ENCODE measurements at places on chromosomes 1 and 21.

DNA sequence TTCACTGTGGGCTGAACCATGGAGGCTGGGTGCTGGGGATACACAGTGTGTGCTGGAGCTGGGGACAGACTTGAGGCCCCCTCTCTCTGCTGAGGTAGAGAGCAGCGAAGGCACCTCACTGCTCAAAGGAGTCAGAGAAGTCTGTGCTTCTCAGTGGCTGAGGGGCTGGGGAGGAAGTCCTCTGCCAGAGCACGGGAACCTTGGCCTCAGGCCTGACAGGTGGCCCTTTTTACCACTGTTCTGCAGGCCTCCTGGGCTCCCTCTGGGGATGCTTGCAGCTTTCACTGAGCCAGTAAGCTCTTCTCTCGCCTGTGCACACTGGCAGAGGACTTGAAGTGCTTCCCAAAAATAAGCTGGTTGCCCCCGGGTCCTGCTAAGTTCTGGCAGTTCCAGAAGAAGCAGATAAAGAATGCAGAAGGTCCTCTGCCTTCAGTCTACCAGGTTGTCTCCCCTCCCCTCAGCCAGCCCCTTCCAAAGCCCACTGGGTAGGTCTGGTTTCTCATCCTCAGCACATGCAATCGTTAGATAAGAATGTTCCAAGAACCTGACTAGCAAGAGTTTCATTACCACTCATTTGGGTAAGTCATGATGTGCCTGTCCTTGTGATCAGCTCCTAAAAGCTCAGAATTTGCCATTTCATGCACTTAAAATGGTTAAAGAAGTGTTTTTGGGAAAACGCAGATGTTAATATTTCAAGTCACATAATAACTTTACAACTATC lies 53.9 kb downstream of the TENT5C start:
- no peak for DNase-seq

DNA sequence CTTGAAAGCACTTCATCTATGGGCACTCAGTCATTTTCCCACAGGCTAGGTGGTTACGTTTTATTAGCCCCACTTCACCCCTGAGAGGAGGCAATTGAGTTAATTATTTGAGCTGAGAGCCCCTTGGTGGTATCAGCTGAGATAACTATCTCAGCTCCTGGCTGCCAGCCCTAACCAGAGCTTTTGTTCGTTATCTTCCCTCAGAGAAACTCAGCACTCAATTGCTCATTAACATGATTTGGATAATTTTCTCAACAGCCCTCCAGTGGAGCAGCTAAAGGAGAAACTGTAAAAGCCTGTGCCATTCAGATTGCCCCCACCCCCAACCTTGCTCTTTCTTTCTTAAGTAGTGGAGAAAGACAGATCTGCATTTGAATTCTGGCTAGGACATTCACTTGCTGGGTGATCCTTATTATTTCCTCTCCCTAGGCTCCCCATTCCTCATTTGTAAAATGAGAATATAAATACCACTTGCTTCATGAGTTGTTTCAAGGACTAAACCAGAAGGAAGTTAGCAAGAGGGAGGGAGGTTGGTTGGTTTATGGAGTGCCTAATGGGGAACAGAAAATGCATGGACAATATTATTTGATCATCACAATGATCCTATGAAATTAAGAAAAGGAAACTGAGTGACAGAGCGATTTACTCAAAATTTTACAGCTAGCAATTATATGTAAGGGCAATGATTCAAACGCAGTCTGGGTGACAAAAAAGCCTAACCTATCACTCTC lies 218.7 kb upstream of the FGGY start:
- DNase-seq, result no peak

DNA sequence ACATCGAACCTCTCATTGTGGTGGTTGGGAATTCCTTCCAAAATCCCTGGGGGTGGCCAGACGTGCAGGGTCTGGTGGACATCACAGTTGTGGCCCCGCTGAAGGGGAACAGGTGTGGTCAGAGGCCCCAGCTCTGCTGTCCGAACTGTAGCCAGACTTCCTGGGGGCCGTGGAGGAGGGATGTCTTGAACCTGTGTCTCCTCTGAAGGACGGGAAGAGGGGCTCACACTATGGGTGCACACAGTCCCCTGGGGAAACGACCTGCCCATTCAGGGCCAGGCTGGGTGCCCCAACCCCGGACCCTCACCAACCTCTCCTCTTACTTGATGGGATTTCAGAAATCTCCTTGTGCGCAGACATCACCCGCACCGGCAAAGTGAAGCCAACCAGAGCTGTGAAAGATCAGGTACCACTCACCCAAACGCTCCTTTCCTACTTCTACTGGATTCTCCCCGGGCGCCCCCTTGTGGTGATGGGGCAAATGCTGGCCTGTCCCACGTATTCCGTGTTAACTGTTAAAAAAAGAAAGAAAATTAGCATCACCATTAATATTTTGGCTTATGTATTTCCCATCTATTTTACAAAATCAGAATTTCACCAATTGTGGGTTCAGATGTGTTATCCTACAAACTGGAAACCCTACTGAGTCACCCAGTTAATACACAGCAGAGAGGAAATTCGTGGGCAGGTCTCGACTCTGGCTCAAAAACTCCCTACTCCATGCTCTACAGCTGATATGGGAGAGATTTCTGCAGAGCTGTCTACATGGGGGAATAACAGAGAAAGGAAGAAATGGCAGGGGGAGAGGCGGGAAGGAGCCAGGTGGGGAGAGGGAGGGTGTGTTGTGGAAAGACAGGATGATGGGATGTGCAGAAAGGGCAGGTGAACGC lies 28.1 kb downstream of the PADI4 start:
- peak; percentile 53 for DNase-seq

DNA sequence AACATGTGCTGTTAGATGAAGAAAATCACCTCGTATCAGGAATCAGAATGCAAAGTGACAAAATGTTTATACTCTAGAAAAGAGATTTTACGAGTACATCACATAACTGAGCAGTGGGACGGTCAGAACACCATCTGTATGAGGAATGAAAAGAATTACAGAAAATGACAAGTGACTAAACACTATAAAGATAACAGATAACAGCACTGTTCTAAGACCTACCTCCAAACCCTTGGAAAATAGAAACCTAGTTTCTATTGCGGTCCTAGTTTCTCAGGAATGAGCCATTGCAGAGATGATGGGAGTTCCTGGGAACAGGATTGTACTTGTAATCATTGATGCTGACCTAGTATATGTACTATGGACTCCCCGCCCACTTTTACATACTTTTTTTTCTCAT lies 839.4 kb upstream of the ADAMTS5 start:
- DNase-seq, result no peak

- DNase-seq, result peak; percentile 68
Observed at GRCh38 chr1:108828074-108828961, 28.6 kb downstream of the AKNAD1 start.

GRCh38 chr1:116436611-116436970 lies 63.5 kb downstream of the ATP1A1 start:
- DNase-seq, result no peak

Data from iris pigment epithelial cell (primary cell).